ENCODE measurements at places on chromosomes 6 and 20.

GRCh38 chr20:34970846-34971560, 15.3 kb downstream of the MYH7B start:
- DNase-seq, result no peak

DNA sequence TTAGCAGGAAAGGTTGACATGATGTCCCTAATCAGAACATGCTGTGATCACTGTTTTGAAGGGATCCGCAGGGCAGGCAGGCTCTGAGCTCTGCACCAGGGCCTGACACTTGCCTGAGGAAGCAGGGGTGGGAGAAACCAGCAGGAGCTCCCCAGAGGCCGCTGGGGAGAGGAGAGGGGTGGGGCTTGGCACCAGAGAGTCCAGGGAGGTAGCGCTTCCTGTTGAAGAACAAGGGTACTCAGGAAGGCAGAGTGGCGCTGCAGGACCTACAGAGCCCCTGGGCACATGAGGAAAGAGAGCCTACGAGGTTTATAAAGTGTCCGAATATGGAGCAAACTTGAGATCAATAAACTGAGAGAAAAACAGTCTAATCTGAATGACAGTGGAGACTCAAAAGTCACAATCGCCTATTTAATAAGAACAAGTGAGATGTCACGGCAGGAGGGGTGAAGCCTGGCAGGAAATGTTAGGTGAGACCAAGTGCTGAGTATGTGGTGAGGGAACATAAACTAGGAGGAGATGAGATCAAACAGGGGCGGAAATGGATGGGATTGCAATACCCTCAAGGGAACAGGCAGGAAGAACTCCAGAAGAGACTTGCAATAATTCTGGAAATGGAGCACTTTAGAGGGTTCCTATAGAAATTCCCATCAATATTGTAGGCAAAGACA, 5.8 kb upstream of the TBXT start:
- no peak for DNase-seq

DNA sequence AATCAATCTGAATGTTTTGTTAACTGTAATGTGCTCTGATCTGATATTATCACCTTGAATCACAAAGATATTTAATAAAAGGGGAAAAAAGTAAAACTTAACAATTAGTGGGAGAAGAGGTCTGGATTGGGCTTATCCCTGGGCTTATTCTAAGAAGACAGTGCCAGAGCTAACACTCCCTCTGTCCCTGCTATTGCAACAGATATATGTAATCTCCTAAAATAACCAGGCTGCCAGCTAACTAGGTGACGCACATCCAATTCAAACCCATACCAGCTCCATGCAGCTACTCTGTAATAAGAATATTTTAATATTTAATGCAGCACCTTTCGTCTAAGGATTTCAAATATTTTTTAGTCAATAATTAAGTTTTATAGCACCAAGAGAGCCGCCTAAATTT, 330.1 kb upstream of the MARCKS start:
- no peak for DNase-seq

GRCh38 chr6:37020381-37020780, 14.9 kb downstream of the FGD2 start:
- DNase-seq, result no peak

- no peak for DNase-seq
These were observed 208.8 kb upstream of the SUPT3H start for GRCh38 chr6:45586216-45587171.

GRCh38 chr6:43120944-43121913, 45.1 kb downstream of the PTK7 start:
- DNase-seq, result no peak

DNA sequence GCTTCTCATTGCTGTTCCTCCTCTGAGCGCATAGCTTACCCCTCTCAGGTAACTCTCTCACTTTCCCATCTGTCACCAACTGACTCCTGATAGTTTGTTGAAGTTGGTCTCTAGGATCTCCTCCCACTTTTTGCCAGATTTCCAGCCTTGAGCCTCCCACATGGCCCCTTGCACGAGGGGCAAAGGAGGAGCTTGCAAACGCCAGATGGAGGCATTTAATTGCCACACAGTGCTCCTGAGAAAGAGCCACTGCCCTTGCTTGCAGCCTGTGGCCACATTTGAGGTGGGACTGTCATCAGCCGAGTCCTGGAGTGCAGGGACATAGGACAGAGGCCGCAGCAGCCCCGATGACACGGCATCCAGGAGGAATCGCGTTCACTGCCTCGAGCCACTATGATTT, 348.7 kb downstream of the SMOC2 start:
- DNase-seq, result no peak

GRCh38 chr6:52286798-52287432, 2.4 kb upstream of the MCM3 start:
- DNase-seq, result peak; percentile 50

GRCh38 chr6:4291453-4292403, 156.4 kb upstream of the ECI2 start:
- no peak for DNase-seq

Data from occipital lobe (tissue), 3 donors.